ENCODE measurements at places on chromosomes 11 and 22.

- DNase-seq: no peak
These were observed 941 bp downstream of the CLCF1 start for GRCh38 chr11:67372321-67372992.

- DNase-seq: no peak
These were observed 174.7 kb upstream of the CADM1 start for GRCh38 chr11:115678942-115679341.

GRCh38 chr11:61023086-61023965 is 51.8 kb downstream of the CD6 start:
- DNase-seq: no peak

DNA sequence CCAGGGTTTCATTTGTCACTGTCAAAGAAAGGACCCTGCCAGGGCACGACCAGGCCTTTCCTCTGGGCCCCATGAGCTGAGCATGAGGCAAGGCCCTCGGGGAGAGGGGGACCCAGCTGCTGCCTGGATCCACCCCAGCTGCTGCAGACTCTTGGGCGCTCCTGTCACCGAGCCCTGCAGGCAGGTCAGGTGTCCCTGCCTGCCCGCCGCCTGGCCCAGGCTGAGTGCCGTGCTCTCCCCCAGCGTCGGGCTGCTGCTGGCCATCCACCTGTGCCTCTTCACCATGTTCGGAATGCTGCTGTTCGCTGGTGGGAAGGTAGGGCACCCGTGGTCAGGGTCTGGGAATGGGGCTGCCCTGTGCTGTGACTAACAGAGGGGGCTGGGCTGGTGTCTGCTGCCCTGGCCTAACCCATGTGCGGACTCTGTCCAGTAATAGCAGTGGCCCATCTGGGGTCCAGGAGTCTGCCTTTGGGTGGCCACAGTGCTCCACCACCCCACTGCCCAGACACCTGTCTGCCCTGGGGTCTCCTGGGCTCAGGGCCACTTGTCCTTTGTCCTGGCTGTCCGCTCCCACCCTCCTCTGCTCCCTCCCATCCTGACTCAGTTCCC is 15.0 kb downstream of the TPCN2 start:
- no peak for DNase-seq

GRCh38 chr11:35432464-35432863 is 13.1 kb upstream of the SLC1A2 start:
- DNase-seq: no peak

DNA sequence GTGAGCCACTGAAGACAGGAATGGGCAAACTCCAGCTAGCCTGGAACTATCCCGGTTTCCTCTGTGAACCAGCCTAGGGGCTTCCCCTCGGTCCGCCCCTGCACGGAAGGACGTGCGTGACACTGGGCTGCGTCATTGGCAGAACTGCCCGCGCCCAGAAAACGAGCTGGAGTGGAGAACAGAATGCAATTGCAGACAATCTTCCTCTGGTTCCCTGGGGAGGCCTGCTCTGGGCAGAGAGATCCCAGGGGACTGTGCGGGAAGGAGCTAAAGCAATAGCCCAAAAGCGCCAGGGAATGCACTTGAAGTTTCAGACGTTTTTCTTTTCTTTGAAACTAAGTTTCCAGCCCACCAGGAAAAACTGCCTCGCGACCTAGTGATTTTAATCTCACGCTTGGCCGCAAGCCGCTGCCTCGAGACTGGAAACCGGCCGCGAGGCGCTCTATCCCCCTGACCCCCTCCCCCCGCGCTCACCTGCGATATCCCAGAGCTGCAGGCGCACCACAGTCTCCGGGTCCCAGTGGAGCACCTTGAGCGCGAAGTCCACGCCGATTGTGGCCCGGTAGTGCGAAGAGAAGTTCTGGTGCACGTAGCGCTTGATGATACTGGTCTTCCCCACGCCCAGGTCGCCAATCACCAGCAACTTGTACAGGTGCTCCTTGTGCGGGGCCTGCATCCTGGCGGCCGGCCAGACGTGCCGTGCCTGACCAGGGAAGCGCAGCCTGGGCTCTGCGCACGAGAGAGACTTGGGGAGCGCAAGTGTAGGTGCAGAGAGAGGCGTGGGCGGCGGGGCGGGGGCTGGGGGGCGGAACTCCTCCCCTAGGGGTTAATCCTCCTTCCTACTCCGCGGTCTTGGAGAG is at the start of gene RAB38:
RAB38 (minus strand) TSS at position 735 of the 860 bp plus-strand sequence; CDS start at position 676, 59 bp downstream.
- peak; percentile 51 for DNase-seq

GRCh38 chr11:69923641-69924307 is 104.6 kb upstream of the FGF3 start:
- DNase-seq: no peak

- DNase-seq: no peak
These were observed 102.7 kb downstream of the PHF21B start for GRCh38 chr22:44906999-44907644.

All from activated CD4-positive, CD25-positive, alpha-beta regulatory T cell treated with anti-CD3 and anti-CD28 coated beads, Interleukin-2, amount 50 U/mL, for 72 hours (primary cell).